ENCODE measurements at places on chromosomes 16 and 17. TPM values are rescaled to one million over a fixed set of nuclear protein-coding genes. Genes with fewer than 3 reads are reported as not detected.

The TEKT3 gene
- total RNA-seq: 0.50 TPM

The PIGL gene
- 15.5 TPM for total RNA-seq

The TSR3 gene
- total RNA-seq: 91.6 TPM

The GHDC gene
- 16.1 TPM for total RNA-seq

The GDPD1 gene
- total RNA-seq: 0.73 TPM

The PIPOX gene
- 3.0 TPM for total RNA-seq

The MT1M gene
- total RNA-seq: 5.1 TPM

The PHKG2 gene
- total RNA-seq: 26.9 TPM

The ATP2C2 gene
- not detected for total RNA-seq

The ZNF624 gene
- total RNA-seq: 4.8 TPM

The CPHXL2 gene
- total RNA-seq: not detected

The UTS2R gene
- 0.15 TPM for total RNA-seq

The NAT9 gene
- 38.3 TPM for total RNA-seq

The PPL gene
- 51.5 TPM for total RNA-seq

The STX1B gene
- 2.6 TPM for total RNA-seq

The MYH2 gene
- total RNA-seq: not detected

The TMEM100 gene
- total RNA-seq: 0.99 TPM

The CDH13 gene
- total RNA-seq: 11.6 TPM

The ICAM2 gene
- total RNA-seq: 1.2 TPM

The GPR179 gene
- total RNA-seq: 0.17 TPM

The TAT gene
- not detected for total RNA-seq

The CD19 gene
- not detected for total RNA-seq

The SMIM22 gene
- not detected for total RNA-seq

The ABAT gene
- 1.9 TPM for total RNA-seq

The CTRB1 gene
- total RNA-seq: not detected

The CDT1 gene
- total RNA-seq: 10.9 TPM

The SLC12A4 gene
- 78.1 TPM for total RNA-seq

The PLXDC1 gene
- 11.8 TPM for total RNA-seq

The CD300A gene
- not detected for total RNA-seq

The PSMB3 gene
- 348 TPM for total RNA-seq

The OR4D1 gene
- under 0.01 TPM for total RNA-seq

The EXOC3L1 gene
- not detected for total RNA-seq

The ASIC2 gene
- 0.66 TPM for total RNA-seq

The CLEC10A gene
- not detected for total RNA-seq

The NT5M gene
- 3.5 TPM for total RNA-seq

The GAA gene
- total RNA-seq: 99.1 TPM

The CANT1 gene
- 60.9 TPM for total RNA-seq

Data from smooth muscle cell of trachea (primary cell).